ENCODE measurements at places on chromosomes 2 and 18.

- DNase-seq: no peak
These were observed 434.9 kb upstream of the MYT1L start for GRCh38 chr2:2765839-2766495.

DNA sequence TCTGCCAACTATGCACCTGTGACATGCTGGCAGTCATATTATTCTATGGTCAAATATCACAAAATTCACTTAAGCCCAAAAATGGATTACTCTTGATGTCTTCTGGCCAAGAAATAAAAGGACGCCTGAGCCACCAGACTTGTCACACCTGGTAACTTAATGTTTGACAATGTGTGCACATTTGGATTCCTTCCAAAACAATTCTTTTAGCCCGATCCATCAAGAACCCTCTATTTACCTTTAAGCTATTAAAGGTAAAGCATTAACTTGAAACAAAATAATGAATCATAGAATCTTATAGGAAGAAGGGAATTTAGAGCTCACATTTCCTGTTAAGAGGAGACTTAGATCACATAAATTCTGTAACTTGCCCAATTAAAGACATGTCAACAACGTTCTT, 46.5 kb upstream of the NFU1 start:
- no peak for DNase-seq

DNA sequence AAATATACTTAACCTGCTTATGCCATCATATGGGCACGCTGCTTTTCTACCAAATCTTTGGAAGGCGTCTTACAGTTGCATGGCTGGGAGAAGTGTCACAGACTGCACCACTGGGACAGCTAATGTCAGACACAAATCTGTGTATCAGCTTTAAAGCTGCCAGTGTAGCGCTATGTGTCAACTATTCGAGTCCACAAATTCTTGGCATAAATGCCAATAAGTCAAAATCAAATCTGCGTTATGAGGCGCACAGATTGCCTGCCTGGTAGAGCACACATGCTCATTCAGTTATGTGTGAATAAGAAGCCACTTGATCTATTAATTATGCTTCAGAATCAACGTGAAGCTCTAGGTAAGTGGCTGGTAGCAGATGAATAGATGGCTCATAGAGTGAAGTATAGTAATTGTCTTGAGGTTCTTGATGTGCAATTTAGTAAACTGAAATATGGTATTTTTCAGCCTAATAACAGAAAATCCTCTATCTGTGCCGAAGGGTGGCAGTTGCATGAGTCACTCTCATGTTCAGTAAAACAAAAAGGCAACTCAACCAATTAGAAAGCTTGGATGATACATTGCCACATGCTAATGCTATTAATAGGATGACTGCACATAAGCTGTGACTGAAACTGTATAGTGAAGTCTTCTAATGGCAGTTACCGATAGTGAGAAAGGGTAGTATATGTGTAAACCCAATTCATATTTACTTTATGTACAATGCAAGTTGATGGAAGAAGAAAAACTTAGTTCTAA, 52.0 kb downstream of the DCC start:
- DNase-seq: no peak

GRCh38 chr2:84424152-84424551, 34.9 kb downstream of the SUCLG1 start:
- no peak for DNase-seq

- no peak for DNase-seq
These were observed 249.0 kb upstream of the TANK start for GRCh38 chr2:160911258-160911657.

DNA sequence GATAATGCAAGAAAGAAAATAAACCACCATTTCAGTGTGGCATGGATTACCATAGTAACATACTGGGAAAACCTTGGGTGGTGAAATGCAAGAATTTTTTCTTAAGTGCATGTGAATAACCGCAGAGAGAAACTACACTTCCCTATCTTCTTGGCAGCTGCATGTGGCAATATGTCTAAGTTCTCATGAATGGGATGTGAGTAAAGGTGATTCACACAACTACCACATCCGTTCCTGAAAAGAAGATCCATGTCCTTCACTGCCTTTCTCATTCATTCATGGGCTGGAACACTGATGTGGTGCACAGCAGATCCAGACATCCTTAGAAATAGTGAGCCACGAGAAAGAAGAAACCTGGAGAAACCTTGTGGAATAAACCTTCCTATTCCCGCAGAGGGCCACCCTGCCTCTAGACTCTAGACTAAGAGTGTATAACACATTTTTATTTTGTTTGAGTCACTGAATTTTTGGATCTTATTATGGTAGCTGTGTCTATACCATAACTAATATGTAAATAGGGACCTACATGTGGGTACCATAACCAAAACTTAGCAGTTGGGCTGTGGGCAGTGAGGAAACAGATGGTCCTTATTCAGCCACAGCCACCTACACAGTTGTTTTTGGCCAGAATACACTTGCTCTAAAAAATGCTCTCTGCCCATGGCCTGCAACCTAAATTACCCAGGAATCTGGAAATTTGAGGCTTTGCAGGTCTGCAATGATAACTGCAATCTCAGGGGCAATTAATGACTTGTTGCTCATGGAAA, 573.3 kb downstream of the LRP1B start:
- no peak for DNase-seq

GRCh38 chr2:231399853-231400680, 4.6 kb downstream of the B3GNT7 start:
- no peak for DNase-seq

DNA sequence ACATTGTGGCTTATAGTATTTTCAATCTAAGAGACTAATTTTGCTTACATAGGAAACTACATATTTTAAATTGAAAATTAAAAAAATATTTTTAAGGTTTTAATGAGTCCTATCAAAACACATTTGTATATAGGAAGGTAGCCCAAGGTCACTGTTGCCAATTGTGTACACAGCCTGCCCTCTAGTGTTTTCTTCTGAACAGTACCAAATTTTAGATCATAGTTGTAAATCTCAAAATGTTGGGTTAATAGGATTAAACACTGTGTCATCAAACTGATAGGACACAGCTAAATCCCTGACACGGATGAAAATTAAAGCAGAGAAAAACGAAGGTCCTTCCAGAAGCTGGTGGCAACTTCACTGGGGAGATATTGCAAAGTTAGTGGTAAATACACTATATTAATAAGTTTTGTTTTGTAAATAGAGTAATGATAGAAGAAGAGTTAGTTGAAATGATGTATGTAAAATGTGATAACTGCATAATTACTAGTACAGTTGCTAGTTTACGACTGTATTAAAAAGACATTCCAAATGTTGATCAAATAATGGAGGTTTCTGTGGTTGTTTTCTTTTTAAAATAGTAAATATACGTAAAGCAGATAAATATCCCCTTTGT, 19.7 kb downstream of the CLUL1 start:
- DNase-seq: no peak

DNA sequence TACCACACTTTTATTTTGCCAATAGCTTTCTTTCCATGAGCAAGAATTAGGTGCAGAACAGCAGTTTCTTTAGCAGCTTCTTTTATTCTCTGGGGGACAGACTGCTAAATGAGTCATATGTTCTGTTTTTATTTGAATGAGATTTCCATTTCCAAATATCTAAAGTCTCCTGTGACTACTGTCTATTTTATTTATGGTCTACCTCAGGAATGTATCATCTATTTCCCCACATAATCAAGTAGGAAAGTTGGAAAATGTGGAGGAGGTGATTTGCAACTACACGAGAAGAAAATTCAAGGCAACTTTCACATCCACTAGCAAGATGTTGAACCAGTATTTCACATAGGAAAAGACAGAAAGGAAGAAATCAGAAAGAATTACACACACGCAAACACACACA, 139.9 kb upstream of the MEX3C start:
- no peak for DNase-seq

GRCh38 chr2:56271275-56271674, 87.5 kb downstream of the CCDC85A start:
- no peak for DNase-seq

DNA sequence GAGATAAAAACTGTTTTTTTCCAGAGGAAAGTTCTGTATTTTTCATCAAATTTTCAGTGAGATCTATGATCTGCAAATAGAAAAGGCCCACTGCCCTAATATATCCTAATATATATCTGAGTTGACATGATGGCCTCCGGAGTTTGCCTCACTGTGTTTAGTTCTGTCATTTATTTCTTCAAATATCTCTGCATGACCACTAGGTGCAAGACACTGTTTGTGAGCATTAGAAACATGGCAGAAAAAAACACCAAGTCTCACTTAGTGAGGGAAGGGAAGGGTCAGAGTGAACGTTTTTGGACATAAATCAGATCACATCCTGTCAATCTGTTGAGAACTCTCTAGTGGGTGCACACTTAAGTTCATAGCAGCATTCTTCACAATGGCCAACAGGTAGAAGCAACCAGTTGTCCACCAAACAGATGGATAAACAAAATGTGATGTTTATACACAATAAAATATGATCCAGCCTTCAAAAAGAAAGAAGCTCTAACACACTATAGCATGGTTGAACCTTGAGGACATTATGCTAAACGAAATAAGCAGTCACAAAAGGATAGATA, 53.4 kb downstream of the SPIRE1 start:
- DNase-seq: no peak

DNA sequence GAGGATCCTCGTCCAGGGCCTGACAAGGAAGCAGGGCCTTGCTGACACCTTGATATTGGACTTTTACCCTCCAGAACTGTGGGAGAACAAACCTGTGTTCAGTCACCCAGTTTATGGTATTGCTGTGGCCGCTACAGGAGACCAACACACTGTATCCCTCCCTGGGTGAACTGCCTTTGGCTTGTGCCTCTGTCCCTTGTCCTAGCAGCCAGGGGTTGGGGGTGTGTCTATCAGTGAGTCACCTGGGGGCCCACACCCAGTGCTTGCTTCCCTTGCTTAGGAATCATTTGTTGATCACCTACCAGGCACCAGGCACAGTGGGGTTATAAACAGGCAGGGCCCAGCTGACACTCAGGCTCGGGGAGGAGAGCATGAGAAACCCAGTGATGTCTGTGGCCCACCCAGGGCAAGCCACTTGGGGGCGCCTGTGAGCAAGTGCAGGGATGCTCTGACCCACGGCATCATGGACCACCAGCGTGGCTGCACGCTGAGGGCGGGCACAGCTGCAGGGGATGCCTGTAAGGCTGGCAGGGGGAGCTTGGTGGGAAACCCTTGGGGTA, 17.1 kb downstream of the TMEM185B start:
- DNase-seq: peak; percentile 62

DNA sequence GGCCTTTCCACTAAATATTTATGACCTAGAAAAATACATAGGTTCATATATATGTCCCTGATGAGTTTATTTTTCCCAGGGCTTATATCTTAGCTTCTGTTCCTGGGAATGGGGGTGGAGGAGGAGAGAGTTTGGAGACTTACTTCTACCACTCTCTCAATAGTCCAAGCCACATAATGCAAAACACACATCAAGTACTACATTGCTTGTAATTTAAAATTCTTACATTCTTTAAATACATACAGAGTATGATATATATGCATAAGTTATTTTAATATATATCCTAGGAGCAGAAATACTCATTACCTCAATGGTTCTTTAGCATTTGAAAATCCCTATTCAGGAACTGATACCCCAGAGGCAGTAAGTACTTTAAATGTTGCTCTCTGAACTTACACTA, 73.2 kb upstream of the MYL1 start:
- DNase-seq: no peak

GRCh38 chr2:23601301-23601965, 216.5 kb downstream of the KLHL29 start:
- no peak for DNase-seq

GRCh38 chr2:169011698-169012097, 19.4 kb downstream of the ABCB11 start:
- DNase-seq: no peak

DNA sequence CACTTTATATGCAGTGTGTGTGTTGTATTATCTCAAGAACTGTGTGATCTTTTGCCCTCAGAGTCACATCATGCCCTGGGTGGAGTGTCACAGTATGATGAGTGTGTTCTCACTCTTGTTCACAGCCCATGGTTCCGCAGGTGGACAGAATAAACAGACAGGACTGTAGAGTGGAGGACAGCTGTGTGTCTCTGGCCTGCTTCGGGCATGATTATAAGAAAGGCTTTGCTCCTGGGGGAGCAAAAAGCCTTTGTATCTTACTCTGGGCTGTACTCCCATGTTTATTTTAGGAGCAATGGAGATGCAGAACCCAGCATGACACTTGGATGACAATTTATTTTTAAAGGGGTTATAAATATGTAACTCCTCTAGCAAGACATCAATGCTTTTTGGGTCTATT, 371.7 kb upstream of the MEX3C start:
- DNase-seq: no peak

GRCh38 chr2:144083211-144083610, 436.7 kb downstream of the ZEB2 start:
- no peak for DNase-seq

- no peak for DNase-seq
These were observed 33.9 kb upstream of the DOCK10 start for GRCh38 chr2:225076125-225076524.

GRCh38 chr2:193695367-193695766, 1500.6 kb upstream of the TMEFF2 start:
- no peak for DNase-seq

DNA sequence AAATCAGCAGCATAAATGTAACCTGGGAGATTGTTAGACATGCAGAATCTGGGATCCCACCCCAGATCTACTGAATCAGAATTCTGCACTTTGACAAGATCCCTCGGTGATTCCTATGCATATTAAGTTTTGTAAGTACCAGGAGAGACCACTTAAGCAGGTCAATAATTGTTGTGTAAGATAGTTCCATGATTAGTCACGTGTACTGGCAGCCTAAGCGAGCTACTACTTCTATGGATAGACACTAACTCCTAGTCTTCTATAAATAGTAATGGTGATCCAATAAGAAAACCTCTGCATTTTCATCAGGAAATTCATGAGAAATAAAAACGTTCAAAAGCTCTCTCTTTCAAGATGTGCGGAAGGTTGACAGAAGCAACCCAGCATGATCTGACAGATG, 988.2 kb upstream of the CHAC2 start:
- DNase-seq: no peak

DNA sequence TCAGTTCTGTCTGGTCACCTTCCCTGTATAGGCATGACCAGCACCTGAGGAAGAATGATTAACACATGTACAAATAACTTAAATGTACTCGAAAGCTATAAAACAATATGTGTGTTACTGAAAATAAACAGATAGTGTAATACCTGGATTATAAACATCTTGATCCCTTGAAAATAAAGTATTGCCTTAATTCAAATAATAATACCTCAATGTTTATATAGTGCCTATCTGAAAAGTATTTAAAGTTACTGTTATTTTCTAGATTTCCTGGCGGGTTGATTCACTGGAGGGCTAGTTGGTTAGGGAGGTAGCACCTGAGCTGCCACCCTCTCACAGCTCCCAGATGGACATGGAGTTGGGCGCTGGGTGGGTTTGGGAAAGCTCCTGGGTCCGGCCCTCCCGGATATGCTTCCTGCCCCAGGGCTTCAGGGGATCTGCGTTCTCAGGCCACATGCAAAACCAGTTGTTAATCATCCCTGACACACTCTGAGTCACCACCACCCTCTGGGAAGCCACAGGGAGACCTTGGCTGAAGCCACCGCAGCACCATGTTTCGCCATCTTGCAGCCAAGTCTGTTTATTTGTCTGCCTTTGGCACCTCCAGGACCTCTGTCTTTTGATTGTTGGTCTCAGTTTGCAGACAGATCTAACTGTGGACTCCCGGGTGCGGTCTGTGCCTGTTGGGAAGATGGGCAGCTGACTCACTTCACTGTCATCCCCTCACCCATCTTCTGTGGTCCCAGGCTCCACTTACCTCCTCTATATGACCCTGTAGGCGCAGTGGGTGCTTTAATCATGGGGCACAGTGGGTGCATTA, 35.3 kb downstream of the RAB31 start:
- DNase-seq: peak; percentile 17
